ENCODE measurements at places on chromosomes 7 and 10. TPM values are rescaled to one million over a fixed set of nuclear protein-coding genes. Genes with fewer than 3 reads are reported as not detected.

Gene CUZD1
- total RNA-seq, result 0.98 TPM

Gene TMEM176A
- total RNA-seq, result 0.49 TPM

Gene MNX1
- total RNA-seq, result not detected

Gene NKX2-3
- under 0.01 TPM for total RNA-seq

Gene TEX36
- not detected for total RNA-seq

Gene MMP21
- 0.25 TPM for total RNA-seq

Gene INSYN2A
- 7.4 TPM for total RNA-seq

Gene SPDYE2B
- not detected for total RNA-seq

Gene TBRG4
- 35.9 TPM for total RNA-seq

Gene NACAD
- 8.9 TPM for total RNA-seq

Gene ADRB1
- total RNA-seq, result 2.0 TPM

Gene LIPM
- not detected for total RNA-seq

Gene TSPAN13
- 70.3 TPM for total RNA-seq

Gene DNAJC12
- 3.9 TPM for total RNA-seq

Gene PLEKHA8
- 24.3 TPM for total RNA-seq

Gene ZNF511
- total RNA-seq, result 4.2 TPM

Gene STK32C
- 21.9 TPM for total RNA-seq

Gene MEOX2
- 0.25 TPM for total RNA-seq

Gene GPR22
- total RNA-seq, result 56.8 TPM

Gene KNDC1
- total RNA-seq, result 9.8 TPM

Gene ZNF804B
- 4.7 TPM for total RNA-seq

Gene OR2A1
- under 0.01 TPM for total RNA-seq

Gene ZNF282
- 25.3 TPM for total RNA-seq

Gene XRCC2
- 2.2 TPM for total RNA-seq

Gene WNT2
- 0.25 TPM for total RNA-seq

Gene PRSS58
- total RNA-seq, result not detected

Gene ZRANB1
- total RNA-seq, result 53.6 TPM

Gene SFMBT2
- 10.1 TPM for total RNA-seq

Gene WDR91
- 9.1 TPM for total RNA-seq

Gene RAB18
- total RNA-seq, result 78.4 TPM

Gene OR9A2
- total RNA-seq, result 0.49 TPM

Gene FOXI2
- total RNA-seq, result not detected

Gene CRCP
- total RNA-seq, result 53.6 TPM

Gene TEX47
- not detected for total RNA-seq

Gene BICC1
- total RNA-seq, result 3.7 TPM

Gene SERPINE1
- total RNA-seq, result 0.74 TPM

Gene INA
- 161 TPM for total RNA-seq

Gene POR
- total RNA-seq, result 47.5 TPM

Measured in temporal lobe (tissue), 4 donors.